ENCODE measurements at places on chromosomes 1 and 21. TPM values are rescaled to one million over a fixed set of nuclear protein-coding genes. Genes with fewer than 3 reads are reported as not detected.

C1orf35 gene
- 20.9 TPM for total RNA-seq

CELA3A gene
- not detected for total RNA-seq

TP73 gene
- not detected for total RNA-seq

NR5A2 gene
- total RNA-seq = not detected

- peak overlapping the region; percentile 74 for H3K27ac ChIP-seq
- peaks cover 7% of the 10 kb centered on the region for H3K36me3 ChIP-seq
- no peak for DNase-seq
- H3K27me3 ChIP-seq = no peaks in the 10 kb centered on the region
These were observed 32.0 kb downstream of the NTPCR start for GRCh38 chr1:232982238-232982944.

NTMT2 gene
- total RNA-seq = not detected

IGSF9 gene
- total RNA-seq = 0.07 TPM

GRCh38 chr1:26357121-26357602 is 3.2 kb upstream of the CRYBG2 start:
- DNase-seq = no peak
- peaks cover 41% of the 10 kb centered on the region for H3K4me1 ChIP-seq
- H3K27ac ChIP-seq = no peak overlapping the region
- no peak overlapping the region for H3K4me3 ChIP-seq
- peaks cover 4% of the 10 kb centered on the region for H3K36me3 ChIP-seq

- H3K27me3 ChIP-seq = no peaks in the 10 kb centered on the region
- no peak overlapping the region for H3K4me3 ChIP-seq
- DNase-seq = no peak
- no peak overlapping the region for H3K27ac ChIP-seq
- no peaks in the 10 kb centered on the region for H3K4me1 ChIP-seq
These were observed 71.2 kb upstream of the HOOK1 start for GRCh38 chr1:59743324-59744091.

DNA sequence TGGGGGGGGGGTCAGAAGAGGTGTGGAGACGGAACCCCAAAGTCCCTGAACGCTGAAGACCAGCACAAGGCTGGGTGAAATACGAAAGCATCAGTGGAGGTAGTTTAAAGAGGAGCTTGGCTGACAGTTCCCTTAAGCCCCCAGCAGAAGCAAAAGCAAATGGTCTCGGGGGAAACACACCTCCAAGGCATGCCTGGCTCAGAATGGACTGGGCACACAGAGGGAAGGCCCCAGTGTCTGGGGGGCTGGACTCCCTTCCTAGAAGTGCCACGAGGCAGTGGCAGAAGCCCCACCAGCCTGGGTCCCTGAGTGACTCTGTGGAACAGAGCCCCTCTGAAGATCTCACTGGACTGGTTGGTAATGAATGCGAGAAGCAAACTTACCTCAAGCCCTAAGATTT is 43.9 kb downstream of the UBE2G2 start:
- no peak overlapping the region for H3K27ac ChIP-seq
- H3K27me3 ChIP-seq = peaks cover 2% of the 10 kb centered on the region
- no peaks in the 10 kb centered on the region for H3K36me3 ChIP-seq
- peaks cover 5% of the 10 kb centered on the region for H3K4me1 ChIP-seq

GRCh38 chr1:3639397-3639911 is 10.4 kb downstream of the WRAP73 start:
- DNase-seq = no peak
- no peak overlapping the region for H3K27ac ChIP-seq
- H3K36me3 ChIP-seq = peaks cover 7% of the 10 kb centered on the region
- H3K27me3 ChIP-seq = no peaks in the 10 kb centered on the region
- H3K4me3 ChIP-seq = no peak overlapping the region

GRCh38 chr1:216183007-216183406 is 240.2 kb downstream of the USH2A start:
- no peaks in the 10 kb centered on the region for H3K36me3 ChIP-seq
- no peak overlapping the region for H3K4me3 ChIP-seq
- H3K27ac ChIP-seq = no peak overlapping the region
- H3K27me3 ChIP-seq = no peaks in the 10 kb centered on the region
- no peaks in the 10 kb centered on the region for H3K4me1 ChIP-seq
- DNase-seq = no peak

E2F2 gene
- 5.4 TPM for total RNA-seq
